ENCODE measurements at places on chromosomes 2 and 18.

GRCh38 chr2:47221946-47222345 lies 66.8 kb upstream of the STPG4 start:
- no peak for DNase-seq

- DNase-seq: no peak
Observed at GRCh38 chr18:27202741-27203140, 17.6 kb upstream of the CHST9 start.

- no peak for DNase-seq
Observed at GRCh38 chr2:201447086-201447485, 4.2 kb downstream of the TRAK2 start.

DNA sequence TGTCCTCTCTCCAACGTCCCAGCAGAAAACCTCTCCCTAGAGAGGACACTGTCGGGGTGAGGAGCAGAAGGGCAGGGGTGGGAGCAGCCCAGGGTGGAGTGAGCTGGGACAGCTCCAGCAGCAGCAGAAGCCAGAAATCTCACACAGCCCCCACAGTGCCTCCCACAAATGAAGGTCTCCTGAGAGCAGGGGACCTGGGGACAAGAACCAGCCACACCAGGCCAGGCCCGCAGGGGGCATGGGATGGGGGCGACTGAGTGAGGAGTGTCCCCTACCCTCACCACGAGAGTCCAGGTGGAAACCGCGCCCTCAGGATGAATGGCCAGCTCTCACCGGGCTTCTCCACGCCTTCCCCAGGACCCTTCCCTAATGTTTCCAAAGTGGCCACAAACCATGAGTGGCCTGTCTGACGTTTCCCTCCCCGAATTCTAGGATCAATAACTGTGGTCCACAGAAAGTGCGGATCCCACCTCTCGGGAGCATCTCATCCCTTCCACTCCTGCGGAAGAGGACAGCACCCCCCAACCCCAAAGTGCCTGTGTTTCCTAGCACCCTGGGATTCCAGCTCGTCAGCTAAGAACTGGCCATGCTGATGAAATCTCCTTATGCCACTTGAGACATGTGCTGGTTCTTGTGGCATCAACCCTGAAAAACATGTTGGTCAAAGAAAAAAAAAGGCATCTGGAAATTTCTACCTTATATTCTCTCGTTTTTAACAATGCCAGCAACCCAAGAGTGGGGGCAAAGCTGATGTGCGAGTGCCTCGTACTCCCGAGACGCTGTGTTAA lies 121.1 kb downstream of the HDAC4 start:
- no peak for DNase-seq

DNA sequence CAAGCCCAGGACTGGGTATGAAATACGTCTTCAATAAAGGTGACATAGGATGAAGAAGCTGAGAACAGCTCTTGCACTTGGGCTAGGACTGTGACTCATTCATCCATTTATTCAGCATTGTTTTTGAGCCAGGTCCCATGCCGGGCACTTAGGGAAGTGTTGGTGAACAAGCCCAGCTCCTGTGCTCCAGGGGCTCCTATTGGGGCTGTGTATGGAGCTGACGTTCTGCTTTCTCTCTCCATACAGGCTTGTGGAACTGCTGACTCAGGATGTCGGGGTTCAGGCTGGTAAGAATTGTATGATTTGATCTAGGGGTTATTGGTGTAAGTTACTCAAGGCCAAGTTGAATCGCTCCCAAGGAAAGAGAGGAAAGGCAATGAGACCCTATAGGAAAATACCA lies 24.0 kb downstream of the MYO7B start:
- no peak for DNase-seq

DNA sequence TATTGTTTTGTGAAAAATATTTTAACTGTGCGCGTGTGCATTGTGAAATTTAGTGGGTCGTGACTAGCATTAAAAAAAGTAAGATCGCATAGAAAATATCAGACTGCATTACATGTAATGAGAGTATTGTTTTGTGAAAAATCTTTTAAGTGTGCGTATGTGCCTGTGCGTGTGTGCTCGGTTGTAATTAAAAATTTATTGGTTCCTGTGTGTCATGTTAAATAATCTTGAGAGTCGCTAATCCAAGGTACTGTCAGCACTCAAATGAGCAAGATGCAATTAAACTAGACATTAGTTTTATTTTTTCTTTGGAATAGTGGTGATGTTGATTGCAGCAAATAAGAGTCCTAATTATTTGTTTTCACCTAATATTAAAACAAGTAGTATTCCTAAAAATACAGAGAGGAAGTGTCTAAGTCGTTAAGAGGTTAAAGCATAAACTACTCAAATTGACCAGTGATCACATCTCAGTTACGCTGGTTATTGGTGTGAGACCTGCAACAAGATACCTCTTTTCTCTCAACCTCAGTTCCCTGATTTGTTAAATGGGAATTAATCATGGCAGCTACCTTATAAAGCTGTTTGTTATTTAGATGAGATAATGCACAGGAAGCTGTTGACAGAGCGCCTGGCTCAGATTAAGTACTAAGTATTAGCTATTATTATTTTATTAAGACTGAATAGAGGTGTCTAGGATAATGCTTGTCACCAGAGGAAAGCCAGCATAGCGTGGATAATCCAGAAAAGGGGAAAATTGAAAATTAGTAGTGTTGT lies 1.9 kb downstream of the ZDBF2 start:
- DNase-seq: no peak

GRCh38 chr18:69770238-69770637 lies 177.4 kb downstream of the CD226 start:
- no peak for DNase-seq

- DNase-seq: no peak
Observed at GRCh38 chr18:21345840-21346239, 103.8 kb downstream of the GREB1L start.

GRCh38 chr2:25790074-25790790 lies 88.1 kb downstream of the ASXL2 start:
- no peak for DNase-seq

DNA sequence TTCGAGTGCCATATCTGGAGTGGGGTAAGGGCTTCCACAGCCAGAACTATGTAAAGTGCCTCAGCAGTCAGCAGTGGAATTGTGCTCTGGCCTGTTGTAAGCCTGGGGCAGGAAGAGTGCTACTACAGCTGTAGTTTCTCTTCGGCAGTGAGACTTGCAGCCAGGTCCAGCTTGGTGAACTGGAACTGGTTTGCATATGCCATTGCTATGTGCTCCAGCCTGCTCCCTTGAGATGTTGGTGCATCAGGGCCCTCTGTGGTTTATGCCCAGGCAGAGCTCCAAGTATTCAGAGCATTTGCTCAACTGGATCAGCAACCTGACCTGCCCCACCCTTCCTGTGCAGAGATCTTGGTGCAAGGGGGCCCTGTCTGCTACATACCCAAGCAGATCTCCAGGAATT lies 47.8 kb downstream of the ZNF804A start:
- no peak for DNase-seq

- no peak for DNase-seq
Observed at GRCh38 chr2:72694715-72695496, 130.9 kb downstream of the EXOC6B start.

Data from caudate nucleus (tissue), 63 donors.